ENCODE measurements at places on chromosomes 4 and X.

- DNase-seq: no peak
Observed at GRCh38 chrX:137166591-137166990, 132.8 kb upstream of the GPR101 start.

- no peak for DNase-seq
Observed at GRCh38 chr4:102402223-102402622, 56.9 kb upstream of the SLC39A8 start.

DNA sequence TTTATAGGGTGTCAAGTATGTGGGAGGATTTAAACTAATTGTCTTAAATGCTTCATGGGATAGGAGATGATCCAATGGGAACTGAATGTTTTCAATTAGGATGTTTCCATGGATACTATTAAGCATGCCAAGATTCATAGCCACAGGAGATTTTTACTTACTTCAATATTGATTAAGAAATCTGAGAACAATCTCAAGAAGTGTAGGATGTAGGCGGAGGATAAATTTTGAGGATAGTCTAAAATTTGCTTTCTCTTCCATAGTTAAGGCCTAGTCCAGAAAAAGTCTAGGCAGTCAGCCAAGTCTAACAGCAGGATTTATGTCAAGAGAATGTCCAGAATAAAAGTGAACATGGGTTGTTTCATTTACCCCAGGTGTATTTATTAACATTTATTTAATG lies 32.8 kb downstream of the REPS2 start:
- DNase-seq: peak; percentile 67

DNA sequence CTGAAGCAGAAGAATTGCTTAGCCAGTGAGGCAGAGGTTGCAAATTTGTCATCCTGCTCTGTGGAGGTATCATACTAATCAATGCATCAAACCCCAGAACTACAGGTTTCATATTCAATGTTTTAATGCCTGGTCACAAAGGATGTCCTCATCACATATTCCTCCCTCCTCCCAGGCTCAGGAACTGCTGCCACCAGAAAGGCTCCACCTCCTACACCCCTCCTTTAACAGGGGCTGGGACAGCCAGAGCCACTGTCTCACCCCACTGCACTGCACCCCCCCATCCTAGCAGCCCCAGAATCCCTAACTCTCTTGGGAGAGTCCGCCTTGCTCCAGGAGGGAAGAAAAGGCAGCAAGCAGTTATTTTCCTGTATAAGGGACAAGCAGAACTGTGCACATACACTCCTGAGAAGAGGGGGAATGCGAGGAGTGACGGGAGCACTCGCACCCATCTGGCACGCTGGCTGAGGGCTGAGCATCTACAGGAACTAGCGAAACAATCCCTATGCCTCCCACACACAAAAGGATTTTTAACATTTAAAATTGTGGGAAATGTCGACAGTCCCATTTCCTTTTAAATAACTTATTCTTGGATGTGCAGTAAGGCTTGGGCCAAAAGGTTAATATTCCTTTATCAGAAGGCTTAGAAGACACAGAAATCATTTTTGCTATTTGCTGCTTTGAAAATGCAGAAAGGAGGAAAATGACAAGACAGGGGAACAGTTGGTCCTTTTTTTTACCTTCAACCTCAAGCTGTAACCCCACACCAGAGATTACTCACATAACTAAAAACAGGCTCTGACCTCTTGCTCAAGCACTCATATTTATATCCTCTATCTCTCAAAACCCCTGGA lies 27.8 kb downstream of the CD99L2 start:
- peak; percentile 6 for DNase-seq

DNA sequence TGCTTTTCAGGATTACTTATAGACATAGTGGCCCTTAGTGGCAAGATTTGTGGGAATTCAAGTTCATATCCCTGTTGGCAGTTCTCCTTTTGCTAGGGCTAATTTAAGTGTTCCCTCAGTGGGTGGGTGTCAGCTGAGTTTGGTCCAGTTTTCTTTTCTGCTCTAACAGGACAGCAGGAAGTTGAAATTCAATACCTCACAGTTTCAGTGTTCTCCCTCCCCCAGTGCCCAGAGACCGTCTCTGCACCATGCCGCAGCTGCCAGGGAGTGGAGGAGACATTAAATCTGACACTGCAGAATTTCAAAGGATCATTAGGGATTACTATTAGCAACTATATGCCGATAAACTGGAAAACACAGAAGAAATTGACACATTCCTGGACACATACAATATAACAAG lies 50.7 kb downstream of the UBE2NL start:
- peak; percentile 27 for DNase-seq

DNA sequence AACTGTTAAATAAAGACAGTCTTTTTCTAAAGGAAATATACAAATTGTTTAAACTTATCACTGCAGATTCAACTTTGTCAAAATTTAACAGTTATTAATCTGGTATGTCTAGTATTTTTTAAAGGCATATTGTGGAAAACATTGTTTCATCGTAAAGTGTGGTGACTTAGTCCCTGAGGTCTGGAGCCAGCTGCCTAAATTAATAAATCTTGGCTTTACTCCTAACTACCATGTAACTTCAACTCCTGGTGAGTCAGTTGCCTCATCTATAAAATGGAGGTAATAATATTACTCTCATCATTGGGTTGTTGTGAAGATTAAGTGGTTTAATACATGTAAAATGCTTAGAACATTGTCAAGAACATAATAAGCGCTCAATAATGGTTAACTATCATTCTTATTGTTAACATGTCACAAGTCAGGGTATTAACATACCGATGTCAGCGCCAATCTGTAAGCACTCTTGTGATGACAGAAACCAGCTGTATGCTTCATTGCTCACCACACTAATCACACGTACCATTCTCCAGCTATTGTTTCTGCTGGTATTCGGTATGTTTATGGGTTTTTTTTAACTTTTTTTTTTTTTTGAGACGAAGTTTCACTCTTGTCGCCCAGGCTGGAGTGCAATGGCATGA lies 14.1 kb upstream of the SMIM43 start:
- DNase-seq: peak; percentile 19

DNA sequence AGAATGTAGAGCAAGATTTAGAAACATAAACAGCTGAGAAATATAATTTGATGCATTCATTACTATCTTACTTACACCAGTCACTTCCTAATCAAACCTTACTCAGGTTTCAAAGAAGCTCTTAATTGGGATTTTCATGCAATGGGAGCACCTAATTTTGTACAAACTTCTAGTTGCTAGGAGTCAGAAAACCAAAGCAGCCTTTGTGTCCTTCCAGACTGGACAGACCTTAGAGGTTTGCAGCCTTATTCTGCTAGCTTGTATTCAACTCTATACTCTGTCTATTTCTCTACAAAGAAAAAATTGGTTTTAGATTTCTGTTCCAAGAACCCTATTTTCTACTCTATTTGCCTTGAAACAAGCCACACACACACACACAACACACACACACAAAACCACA lies 19.4 kb downstream of the GABRA2 start:
- no peak for DNase-seq

- no peak for DNase-seq
Observed at GRCh38 chr4:41844327-41844726, 90.9 kb upstream of the TMEM33 start.

DNA sequence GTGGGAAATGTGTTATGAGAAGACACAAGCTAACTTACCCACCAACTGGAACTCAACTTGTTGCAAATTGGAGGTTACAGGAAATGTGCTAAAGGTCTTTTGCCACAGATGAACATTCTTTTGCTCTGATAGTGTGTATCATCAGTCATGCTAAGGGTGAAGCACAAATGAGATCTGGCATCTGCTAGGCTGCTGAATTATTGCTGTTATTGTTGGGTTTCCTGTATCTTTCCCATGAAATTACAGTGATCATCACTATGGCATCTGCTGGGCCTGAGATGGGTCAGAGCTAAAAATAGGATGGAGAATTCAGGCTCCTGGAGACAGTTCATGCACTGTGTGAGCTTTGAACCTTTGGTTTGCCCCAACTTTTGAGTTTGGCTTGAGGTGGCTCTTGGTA lies 124.5 kb downstream of the NPNT start:
- DNase-seq: no peak

DNA sequence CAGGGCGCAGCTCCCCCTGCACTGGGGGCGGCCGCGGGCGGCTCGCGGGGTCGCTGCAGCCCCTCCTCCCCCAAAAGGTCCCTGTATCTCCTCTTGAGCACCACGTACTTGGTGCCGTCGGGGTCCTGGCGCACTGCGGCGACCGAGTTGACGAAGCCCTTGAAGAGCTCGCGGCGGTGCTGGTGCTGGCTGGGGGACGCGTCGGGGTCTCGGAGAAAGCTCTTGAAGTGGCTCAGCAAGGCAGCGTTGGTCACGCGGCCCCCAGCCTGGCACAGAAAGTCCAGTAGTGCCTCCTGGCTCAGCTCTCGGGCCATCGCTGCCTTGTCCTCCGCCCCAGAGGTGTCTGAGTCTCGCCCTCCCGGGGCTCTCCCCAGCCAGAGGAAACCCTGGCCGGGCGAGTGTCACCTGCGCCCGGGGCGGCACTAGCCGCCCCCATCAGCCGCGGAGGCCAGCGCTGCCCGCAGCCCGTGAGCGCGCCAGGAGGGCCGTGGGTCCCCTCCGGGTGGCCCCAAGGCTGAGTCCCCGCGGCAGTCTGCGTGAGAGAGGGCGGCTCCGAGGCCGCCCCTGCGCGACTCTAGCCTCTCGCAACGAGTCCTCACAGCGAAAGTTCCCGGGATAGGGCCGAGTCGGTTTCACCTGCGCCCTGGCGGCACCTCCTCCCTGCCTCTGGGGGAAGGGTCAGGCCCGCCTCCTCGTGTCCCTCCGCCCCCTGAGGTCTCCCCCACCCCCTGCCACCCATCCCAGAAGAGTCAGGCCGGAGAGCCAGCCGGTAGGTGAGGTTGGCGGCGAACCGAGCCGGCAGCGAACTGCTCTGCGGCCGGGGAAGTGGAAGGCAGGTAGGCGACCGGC lies at the start of gene SOWAHB:
SOWAHB (minus strand) TSS at position 609 of the 849 bp plus-strand sequence; CDS start at position 314, 295 bp downstream.
- peak; percentile 21 for DNase-seq

GRCh38 chr4:77226939-77227705 lies 70.1 kb downstream of the CCNG2 start:
- DNase-seq: no peak

- no peak for DNase-seq
Observed at GRCh38 chrX:73812256-73812655, 249.3 kb downstream of the CHIC1 start.

DNA sequence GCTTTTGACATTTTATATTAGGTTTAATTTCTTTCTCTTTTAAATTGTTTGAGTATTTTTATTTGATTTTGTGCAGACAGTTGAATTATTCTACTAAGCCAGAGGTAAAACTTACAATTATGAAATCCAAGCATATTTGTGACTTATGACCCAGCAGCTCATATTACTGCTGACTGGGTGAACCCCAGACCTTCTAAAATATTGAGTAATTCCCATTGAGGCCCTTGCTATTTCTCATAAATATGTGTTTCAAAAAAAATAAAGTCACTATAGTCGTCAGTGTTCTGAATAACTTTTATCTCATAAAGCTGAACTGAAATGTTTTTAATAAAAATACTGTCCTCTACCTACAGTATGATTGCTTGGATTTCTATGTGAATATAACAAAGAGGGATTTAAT lies 303.1 kb downstream of the IQCM start:
- DNase-seq: peak; percentile 52

- DNase-seq: no peak
Observed at GRCh38 chrX:123140454-123140853, 43.6 kb upstream of the GRIA3 start.

- peak; percentile 66 for DNase-seq
Observed at GRCh38 chr4:54439831-54440243, 210.7 kb downstream of the PDGFRA start.

DNA sequence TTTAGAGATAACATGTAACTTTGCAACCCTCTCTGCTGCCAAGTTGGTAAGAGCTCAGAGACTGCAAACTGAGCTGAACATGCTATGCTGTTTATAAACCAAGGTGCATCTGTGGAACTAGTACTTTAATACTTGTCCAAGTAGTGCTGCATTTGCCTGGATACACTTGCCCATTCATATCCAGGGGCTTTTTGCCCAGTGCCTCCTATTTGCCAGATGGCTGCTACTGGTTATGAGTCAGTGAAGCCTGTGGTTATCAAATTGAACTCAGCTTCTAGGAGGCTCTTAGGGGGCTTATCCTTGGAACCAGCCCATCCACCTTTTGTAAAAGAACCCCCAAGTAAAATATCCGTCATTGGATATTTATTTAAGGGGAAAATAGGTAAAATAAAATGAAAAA lies 79.6 kb downstream of the AFF2 start:
- DNase-seq: peak; percentile 11

DNA sequence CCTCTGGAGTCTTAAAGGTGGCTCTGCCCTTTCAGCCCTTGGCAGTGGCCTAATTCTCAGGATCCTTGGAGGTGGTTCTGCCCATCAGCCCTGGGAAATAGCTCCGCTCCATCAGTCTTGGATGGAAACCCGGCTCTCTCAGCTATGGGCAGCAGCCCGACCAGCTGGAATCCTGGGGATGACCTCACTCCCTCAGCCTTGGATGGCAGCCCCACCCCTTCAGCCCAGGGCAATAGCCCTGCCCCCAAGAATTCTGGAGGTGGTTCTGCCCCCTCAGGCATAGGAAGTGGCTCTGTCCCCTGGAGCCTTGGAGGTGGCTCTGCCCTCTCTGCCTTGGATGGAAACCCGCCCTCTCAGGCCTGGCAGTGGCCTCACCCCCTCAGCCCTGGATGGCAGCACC lies 127.7 kb downstream of the RBMX2 start:
- no peak for DNase-seq

DNA sequence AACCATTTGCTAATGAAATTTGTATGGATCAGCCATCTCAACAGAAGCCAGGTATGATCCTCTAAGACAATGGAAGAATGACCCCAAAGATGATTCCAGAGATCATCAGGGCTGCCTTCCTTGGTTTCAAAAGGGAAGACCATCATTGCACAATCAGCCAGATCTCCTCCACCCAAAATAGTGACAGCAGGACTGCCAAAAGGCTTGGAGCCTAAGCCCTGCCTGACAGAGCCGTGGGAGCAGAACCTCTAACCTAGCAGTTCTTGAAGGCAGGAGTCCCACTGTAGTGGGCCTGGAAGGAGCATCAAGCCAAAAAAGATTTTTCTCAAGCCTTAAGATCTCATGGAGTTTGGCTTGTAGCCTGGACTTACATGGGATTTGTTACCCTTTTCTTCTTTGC lies 226.0 kb downstream of the RASL11B start:
- DNase-seq: peak; percentile 40

DNA sequence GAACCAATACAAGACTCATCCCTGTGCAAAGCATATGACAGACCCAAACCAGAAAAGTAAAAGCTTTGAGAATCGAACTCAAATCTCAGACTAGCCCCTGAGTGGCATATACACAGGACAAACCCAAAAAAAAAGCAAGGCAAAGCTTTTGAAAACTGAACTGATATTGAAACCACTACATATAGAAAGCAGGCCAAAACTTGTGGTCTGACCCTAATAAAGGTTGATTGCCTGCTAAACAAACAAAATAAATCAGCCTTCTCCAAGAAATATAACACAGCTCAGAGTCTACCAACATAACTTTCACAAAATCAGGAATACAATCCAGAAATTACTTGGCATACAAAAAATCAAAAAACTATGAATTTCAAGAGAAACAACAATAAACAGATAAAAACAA lies 40.3 kb downstream of the LRBA start:
- no peak for DNase-seq
